ENCODE measurements at places on chromosomes 16 and 17.

DNA sequence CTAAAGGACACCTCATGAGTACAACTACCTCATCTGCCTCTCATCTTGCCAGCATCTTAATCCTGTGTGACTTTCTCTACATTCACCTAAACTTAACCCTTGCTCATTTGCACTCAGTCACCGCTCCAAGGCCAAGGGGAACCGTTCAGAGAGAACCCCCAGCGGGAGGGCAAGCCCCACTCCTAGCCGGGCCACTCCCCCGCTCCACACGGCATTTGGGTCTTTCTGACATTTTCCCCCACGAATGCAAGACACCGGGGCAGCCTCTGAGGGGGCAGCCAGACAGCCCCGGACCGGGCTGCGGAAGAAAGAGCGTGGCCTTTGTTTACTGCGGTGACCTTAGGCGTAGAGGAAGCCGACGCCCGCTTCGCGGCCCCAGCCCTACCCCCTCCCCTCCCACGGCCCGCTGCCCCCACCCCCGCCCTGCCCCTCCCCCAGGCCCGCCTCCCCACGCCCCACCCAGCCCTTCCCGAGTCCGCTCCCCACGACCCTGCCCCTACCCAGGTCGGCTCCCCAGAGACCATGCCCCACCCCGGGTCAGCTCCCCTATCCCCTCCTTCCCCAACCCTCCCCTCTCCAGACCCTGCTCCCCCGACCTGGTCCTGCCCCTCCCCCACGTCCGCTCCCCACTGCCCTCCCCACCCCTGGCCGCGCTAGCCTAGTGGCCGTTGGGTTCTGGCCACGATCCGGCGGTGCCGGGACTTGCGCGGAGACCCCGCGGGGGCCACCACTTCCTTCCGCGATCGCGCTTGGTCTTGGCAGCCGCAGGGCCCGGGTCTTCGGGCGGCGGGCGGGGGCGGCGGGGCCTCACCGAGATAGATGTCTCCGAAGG is 789 bp downstream of the CSNK1D start:
- peak; percentile 40 for DNase-seq

DNA sequence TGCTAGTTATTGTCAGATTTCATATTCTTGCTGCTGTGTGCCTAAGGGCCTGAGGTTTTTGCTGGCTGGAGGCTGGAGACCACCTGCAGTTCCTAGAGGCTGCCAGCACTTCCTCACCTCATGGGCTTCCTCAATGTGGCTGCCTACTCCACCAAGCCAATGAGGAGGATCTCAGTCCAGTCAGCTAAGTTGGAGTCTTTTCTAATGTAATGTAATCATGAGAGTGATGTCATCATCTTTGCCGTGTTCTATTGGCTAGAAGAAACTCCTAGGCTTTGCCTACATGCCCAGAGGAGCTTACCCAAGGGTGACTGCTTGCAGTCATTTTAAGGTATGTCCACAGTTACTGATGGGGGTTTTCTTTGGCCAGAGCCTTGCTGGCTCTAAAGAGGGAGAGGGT is 53.0 kb downstream of the SOCS3 start:
- DNase-seq: no peak

DNA sequence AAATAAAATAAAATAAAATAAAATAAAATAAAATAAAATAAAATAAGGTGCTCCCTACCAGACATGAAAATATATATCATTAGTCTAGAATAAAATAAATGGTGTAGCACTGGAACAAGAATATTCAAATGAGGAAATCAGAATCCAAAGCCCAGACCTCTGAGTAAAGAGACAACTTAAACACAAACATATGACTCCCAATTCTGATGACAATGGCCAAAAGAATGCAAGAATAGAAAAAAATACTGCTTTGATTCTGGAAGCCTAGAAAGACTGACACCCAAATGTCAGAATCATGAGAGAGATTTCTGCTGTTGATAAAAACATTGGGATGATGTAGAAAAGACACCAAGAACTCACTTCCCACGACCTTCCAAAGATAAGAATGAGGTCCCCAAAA is 27.9 kb downstream of the MYOCD start:
- no peak for DNase-seq

DNA sequence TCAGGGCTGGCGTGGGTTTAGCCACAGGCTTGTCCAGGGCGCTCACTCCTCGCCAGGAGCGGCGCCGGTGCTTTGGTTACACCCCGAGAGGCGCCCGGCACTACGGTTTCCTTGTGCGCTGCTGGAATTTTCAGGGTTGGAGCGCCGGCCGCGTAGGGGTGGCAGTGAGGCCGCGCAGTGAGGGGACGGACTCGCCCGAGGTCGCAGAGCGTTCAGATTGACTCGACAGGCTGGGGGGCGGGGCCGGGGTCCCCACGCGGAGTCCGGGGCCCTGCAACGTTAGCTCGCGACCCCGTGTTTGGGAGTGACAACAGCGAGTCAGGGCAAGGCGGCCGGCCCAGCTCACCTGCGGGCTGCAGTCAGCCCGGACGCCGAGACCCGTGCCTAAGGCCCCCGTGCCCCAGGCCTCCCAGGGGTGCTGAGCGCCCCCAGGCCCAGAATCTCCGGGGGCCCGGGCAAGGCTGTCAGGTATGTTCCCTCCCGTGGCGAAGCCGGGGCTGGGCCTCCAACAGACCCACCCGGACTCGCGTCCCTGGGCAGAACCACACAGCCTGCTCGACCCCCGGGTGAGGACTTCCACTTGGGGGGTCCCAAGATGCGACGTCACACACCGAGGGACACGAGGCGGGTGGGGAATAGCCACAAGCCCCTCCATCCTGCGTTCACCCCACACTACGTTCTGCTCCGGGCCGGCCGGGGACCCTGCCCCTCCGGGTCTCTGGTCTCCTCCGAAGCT is 1.3 kb upstream of the ACTG1 start:
- DNase-seq: peak; percentile 42

All from activated T-helper 2 cell treated with anti-CD3 and anti-CD28 coated beads, Interferon-gamma antibody, Interleukin-2, Interleukin-4, amounts not matched to agents 10 μg/mL and 5 μg/mL and 100 μg/mL, durations not matched to agents 14 hours and 24 hours and 36 hours (primary cell).